ENCODE measurements at places on chromosomes 13 and 19. TPM values are rescaled to one million over a fixed set of nuclear protein-coding genes. Genes with fewer than 3 reads are reported as not detected.
A peak's percentile ranks its signal among the peaks of the same experiment; 100 is the strongest.

FAM216B gene
- 0.78 TPM for total RNA-seq

COL5A3 gene
- total RNA-seq: 1.2 TPM

ZNF160 gene
- total RNA-seq: 35.1 TPM

CEACAM20 gene
- total RNA-seq: not detected

MUC16 gene
- total RNA-seq: not detected

FOXA3 gene
- not detected for total RNA-seq

ZNF534 gene
- total RNA-seq: 2.8 TPM

SPINT2 gene
- total RNA-seq: 73.9 TPM

KLK15 gene
- total RNA-seq: not detected

CD209 gene
- 0.47 TPM for total RNA-seq

C19orf18 gene
- not detected for total RNA-seq

TMC4 gene
- total RNA-seq: not detected

SARS2 gene
- 5.0 TPM for total RNA-seq

SH2D3A gene
- not detected for total RNA-seq

ACER1 gene
- total RNA-seq: not detected

CYP2A6 gene
- not detected for total RNA-seq

DPY19L3 gene
- total RNA-seq: 40.4 TPM

- no peak for DNase-seq
These were observed 386.2 kb downstream of the IRS2 start for GRCh38 chr13:109400209-109400608.

GRCh38 chr13:28459911-28460310, 35.0 kb downstream of the FLT1 start:
- no peak for DNase-seq

- no peak for DNase-seq
These were observed 35.0 kb upstream of the PNMA8B start for GRCh38 chr19:46530636-46531035.

- no peak for DNase-seq
These were observed 67.0 kb downstream of the ABCC4 start for GRCh38 chr13:95234242-95234641.

DNA sequence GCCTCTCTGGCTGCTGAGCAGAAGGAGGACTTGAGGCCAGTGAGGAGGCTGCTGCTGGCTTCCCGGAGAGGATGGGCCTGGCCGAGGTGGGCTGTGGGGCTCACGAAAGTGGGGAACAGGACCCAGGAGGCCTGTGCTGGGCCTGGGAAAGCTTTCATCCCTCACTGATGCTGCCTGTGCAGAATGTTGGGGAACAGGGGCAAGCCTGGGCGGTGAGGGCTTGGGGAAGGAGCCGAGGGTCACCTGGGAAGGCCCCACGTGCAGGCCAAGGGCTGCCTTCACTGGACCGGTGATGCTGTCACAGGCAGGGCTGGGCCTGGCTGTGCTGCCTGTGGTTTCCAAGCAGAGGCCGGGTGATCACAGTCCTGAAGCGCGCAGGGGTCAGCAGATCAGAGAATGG, 9.4 kb downstream of the AP1M1 start:
- DNase-seq: no peak

GRCh38 chr19:41265395-41266153, 1.4 kb downstream of the HNRNPUL1 start:
- DNase-seq: no peak

- no peak for DNase-seq
These were observed 12.1 kb upstream of the NDFIP2 start for GRCh38 chr13:79468819-79469218.

- DNase-seq: no peak
These were observed 13.8 kb downstream of the EPS15L1 start for GRCh38 chr19:16457954-16458331.

DNA sequence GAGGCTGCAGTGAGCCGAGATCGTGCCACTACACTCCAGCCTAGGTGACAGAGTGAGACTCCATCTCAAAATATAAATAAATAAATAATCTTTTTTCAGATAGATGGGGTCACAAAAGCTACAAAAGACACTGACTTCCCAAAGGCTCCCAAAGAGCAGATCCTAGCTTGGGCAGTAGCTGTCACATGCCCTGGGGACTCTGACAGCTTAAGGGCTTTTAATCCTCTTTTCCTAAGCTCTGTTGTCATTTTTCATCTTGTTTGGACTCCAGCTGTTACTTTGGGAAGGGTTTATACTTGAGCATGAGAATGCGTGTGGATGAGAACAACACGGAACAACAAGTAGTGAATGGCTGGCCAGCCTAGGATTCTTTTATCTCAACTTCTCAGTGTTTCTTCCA, 231.7 kb downstream of the MZT1 start:
- no peak for DNase-seq

DNA sequence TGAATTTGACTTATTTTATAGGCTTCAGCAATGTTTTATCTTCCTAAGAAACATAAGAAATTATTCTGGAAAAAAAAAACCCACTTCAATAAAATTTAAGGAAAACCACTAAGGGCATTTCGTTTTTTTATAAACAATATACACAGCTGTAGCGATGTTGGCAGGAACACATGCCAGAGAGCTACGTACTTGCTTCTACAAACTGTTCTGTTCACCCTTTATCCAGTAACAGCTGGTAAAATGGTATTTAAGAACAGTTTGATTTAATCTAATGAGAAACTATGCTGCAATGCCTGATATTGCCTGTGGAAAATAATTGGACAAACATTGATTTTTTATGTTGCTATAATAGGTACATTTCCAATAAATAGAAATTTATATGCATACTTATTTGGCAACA, 137.2 kb upstream of the DACH1 start:
- no peak for DNase-seq

GRCh38 chr19:1324806-1325567, 39.3 kb downstream of the EFNA2 start:
- no peak for DNase-seq

- DNase-seq: no peak
These were observed 15.8 kb downstream of the ONECUT3 start for GRCh38 chr19:1768918-1769644.

DNA sequence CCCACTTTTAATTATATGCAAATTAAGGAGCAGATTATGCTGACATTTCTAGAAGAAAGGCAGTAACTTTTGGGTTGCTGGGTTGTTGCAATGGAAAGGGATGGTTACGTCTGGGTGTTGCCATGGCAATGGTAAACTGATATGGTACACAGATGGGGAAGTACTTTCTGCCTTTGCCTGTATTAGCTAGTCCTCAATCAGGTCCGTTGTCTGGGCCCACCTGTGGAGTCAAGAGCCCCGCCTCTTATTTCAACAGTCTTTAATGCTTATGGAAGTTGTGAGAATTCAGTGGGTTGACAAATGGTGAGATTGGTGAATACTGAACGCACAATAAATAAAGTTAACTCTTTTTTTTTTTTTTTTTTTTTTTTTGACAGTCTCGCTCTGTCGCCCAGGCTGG, 30.6 kb upstream of the DPP9 start:
- no peak for DNase-seq

- peak; percentile 38 for DNase-seq
These were observed 25.0 kb upstream of the FXYD3 start for GRCh38 chr19:35090506-35091214.

DNA sequence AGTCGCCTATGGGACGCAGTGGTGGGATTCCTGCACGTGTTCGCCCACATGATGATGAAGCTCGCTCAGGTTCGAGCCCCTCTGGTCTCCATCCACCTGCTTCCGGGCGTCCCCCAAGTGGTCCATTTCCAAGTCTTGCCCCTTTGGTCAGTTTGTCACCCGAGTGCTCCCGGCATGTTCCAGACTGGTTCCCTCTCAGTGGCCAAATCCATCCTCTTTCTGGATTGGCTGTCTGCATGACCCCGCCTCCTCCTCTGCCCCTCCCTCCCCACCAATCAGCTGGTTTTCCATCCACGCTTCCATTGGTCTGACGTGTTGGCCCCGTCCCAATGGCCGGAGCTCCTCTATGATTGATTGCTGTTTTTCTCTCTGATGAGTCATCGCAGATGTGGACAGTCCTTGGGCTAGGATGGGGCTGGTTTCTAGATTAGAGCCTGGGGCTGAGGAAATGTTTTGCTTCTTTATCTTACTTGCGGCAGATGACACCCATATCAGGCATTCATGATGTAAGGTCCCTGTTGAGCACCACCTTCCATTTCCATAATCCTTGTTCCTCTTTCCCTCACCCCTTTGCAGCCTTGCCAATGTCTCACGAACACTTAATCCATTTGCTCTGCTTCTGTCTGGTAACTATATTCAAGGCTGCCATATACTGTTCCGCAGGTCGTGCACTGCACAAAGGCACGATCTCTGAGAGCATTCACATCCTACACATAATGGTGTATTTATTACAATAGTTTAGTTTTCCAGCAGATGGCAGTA, 73.8 kb downstream of the MAP4K1 start:
- peak; percentile 83 for DNase-seq

- DNase-seq: no peak
These were observed 76.6 kb downstream of the SERP2 start for GRCh38 chr13:44449999-44450821.

DNA sequence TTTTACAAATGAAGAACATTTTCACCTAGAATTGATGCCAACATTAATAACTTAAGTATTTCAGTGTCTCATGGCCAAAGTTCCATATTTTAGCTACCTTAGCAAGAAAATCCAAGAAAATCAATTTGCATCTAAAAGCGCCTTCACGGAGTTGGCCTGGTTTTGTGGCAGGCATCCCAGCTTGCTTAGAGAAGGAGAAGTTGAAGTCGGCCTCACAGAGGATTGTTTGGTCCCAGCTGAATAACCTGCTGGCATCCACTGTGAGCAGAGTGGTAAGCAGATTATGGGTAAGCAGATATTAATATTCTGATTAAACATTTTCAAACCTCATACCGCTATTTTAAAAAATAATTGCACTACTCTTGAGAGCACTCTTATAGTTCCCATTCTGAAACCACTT, 62.3 kb upstream of the STARD13 start:
- no peak for DNase-seq

- DNase-seq: no peak
These were observed 16.5 kb downstream of the SLC5A5 start for GRCh38 chr19:17888260-17888659.

DNA sequence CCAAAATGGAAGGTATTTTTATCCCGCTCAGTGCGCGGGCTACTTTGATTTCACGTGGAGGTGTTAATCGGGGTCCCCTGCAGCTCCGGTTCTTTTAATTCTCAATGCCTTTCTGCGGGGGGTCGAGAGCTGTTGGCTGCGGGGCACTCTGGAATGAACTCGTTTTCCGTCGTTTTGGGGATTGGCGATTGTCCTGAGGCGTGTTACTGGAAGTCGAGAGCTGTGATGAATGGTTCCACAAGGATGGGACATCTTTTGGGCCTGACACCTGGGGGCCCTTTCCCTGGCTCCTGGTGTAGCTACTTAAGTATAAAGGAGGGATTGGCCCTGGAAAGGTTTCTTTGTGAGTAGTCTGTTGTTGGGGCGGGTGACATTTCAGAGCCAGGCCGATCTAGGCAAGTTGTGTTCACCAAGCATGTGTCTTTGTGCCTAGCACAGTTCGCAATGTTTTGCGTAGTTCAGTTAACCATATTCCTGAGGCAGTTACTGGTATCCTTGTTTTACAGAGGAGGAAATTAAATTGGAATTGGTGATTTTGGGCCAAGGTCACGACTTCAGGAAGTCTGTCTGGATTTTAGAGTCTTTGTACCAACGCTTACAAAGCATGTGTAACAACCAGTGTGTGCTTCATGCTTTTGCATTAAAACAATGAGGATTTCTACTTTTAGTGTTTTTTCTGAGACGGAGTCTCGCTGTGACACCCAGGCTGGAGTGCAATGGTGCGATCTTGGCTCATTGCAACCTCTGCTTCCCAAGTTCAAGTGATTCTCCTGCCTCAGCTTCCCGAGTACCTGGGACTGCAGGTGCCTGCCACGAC, 846 bp downstream of the RPL13A start:
- DNase-seq: no peak

GRCh38 chr19:15235781-15236180, 3.5 kb upstream of the EPHX3 start:
- DNase-seq: no peak

GRCh38 chr13:95509521-95510310, 42.8 kb upstream of the CLDN10 start:
- DNase-seq: no peak

DNA sequence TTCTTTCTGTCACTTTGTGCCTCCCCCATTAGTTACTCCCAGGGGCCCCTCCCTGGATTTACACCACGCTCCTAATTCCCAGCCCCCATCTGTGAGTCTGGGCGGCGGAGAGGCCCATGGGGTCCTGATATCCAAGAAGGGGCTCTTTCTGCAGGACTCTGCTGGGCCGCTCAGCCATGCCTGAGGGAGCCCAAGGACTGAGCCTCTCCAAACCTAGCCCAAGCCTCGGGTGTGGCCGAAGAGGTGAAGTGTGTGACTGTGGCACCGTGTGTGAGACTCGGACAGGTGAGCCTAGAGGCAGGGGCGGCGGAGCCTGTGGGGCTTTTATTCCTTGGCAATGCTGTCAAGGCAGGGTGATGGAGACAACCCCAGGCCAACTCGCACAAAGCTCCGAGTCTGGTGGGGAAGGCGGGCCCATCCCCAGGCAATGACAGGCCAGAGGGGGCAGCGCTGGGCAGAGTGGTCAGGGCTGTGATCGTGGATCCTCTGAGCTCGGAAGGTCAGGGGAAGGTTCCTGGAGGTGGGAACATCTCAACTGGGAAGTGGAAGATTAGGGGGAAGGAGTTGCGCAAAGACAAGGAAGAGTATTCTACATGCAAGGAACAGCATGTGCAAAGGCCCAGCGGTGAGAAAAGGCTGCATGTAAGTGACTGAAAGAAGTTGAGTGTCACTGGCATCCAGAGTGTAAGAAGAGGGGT, 1.6 kb downstream of the PLEKHG2 start:
- no peak for DNase-seq

GRCh38 chr19:10449037-10449436, 28.7 kb downstream of the PDE4A start:
- no peak for DNase-seq

DNA sequence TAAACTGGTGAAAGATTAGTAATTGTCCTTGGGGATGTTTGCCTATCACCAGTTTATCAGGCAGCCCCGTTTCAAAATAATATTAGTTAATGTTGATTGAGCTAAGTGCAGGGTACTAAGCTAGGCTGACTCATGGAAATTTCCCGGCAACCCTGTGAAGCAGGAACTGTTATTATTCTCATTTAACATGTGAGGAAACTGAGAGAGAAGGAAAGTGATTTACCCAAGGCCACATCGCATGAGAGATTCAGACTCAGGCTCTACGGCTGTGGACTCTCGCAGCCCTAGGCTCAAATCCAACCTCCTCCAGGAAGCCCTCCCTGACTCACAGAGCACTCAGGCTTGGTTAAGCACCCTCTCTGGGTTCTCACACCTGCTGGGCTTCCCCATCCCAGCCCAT, 19.7 kb downstream of the CLPTM1 start:
- no peak for DNase-seq
